ENCODE measurements at places on chromosomes 2 and 18.

DNA sequence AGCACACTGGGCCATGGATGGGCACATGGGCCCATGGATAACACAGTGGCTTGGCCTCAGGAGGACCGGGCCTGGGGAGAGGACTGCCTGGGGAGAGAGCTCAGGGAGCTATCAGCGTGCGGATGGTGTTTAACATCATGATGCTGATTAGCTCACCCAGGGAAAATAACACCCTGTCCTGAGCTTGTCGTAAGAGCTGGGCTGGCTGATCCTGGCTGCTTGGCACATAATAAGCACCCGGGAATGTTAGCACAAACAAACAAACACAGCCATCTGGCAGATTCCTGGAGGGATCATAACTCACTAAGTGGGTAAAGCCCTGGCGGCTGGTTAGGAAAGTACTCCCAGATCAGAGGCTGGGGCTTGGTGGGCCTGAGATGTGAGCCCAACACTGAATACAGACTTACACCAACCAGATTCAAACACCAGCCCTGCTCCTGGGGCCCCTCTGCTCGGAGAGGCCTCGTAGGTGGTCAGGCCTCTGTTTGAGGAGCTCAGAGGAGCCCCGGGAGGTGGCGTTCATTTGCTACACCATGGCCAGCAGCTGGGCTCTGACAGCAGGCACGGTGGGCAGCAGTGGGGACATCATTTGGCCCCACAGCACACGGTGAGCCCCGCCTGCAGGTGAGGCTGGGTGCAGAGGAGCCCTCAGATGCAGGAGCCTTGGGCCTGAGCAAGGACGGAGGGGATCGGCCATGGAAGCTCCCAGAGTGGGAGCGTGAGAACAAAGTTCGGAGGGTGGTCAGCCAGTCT lies 193.4 kb upstream of the HDAC4 start:
- peak; percentile 36 for DNase-seq

GRCh38 chr2:13240789-13241487 lies 524.2 kb downstream of the TRIB2 start:
- no peak for DNase-seq

DNA sequence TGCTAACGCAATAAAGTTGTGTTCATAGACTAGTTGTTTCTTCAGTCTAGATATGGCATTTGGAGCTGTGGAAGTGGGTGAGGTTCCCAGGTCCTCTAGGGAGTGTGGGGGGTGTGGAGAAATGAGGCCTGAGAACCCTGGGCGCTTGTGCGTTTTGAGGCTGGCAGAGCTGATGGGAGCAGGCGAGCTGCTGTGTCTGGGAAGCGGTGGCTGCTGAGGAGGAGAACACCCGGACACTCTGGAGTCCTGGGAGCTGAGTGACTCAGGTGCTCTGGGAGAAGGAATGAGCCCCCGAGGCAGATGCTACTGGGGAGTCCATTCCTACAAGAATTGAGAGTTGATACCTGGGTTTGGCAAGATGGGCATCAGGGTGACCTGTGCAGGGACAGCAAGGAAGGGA lies 67.5 kb downstream of the LPIN1 start:
- no peak for DNase-seq

- no peak for DNase-seq
Measured at GRCh38 chr18:8040021-8040420, 472.9 kb downstream of the PTPRM start.

Data from left lobe of liver (tissue), 2 donors.